ENCODE measurements at places on chromosomes 2 and 18.

DNA sequence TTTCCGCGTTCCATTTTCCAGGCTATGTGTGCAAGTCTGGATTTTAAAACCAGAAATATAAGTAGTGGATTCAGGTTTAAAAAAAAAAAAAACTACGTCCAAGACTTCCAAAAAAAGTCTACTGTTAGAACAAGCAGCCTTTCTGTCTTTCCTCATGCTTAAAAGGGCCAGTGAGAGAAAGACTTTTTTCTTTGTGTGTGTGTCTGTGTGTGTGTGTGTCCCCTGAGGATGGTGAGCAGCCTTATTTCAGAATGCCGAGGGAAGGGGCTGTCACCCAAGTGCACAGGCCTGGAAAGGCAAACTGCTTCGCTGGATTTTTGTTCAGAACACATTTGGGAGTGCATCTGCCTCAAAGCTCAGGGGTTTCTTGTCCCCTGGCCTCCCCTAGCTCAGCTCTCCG, 98.8 kb downstream of the ZBTB7C start:
- no peak for DNase-seq

GRCh38 chr2:176592216-176592615, 323.0 kb downstream of the MTX2 start:
- no peak for DNase-seq

DNA sequence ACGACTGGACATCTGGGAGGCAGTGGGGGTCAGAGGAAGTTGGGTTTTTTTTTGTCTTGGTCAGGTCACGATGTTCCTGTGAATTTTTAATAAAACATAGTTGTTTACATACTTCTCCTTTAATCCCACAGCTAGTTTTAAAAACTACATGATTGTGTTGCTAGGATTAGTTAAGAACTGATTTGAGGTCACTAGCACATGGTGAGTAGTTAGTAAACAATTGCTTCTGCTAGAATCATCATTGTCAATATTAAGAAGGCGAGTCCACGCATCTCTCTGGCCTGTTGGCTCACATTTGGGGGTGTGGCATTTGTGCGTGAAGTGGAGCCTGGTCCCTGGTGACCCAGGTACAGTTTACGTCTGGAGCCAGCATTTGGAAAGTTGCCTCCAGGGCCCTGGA, 59.4 kb downstream of the AGAP1 start:
- no peak for DNase-seq

DNA sequence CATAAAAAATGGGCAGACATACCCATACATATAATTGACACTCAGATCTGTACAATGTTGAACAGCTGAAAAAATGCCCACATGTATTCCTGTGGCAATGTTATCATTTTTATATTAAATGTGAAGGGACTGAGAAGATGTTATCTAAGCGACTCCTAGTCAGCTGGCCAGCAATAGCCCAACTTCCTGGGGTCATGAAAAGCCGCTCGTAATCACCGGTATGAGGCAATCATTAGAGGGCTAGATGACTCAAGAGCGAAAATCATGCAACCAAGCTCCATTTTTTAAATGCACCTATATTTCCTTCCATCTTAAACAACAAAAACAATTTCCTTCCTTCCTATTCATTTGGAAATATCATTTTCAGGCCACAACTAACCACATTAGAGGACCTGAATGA, 274.6 kb upstream of the CCDC68 start:
- no peak for DNase-seq

GRCh38 chr2:151904021-151904420, 75.8 kb upstream of the ARL5A start:
- no peak for DNase-seq

GRCh38 chr2:225495706-225496105, 96.2 kb downstream of the NYAP2 start:
- DNase-seq, result no peak

DNA sequence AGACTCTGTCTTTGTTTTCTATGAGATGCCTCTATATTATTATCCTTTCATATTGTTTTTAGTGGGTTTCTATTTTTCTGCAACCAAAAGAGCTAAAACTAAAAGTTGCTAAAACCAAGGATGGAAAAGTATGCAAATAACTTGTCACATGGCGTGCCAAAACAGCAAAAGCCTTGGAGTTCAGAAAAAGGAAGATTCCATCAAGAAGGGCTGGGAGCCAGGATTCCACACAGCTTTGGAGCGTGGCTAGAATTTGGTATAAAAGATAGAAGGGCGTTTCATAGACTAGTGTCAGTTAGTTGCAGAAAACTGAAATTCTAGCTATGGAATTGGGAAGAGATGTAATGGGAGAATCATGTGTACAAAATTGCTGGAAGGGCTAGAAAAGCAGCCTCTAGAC, 4.1 kb downstream of the SCYGR1 start:
- no peak for DNase-seq

GRCh38 chr2:10033251-10034006, 9.9 kb upstream of the KLF11 start:
- no peak for DNase-seq

DNA sequence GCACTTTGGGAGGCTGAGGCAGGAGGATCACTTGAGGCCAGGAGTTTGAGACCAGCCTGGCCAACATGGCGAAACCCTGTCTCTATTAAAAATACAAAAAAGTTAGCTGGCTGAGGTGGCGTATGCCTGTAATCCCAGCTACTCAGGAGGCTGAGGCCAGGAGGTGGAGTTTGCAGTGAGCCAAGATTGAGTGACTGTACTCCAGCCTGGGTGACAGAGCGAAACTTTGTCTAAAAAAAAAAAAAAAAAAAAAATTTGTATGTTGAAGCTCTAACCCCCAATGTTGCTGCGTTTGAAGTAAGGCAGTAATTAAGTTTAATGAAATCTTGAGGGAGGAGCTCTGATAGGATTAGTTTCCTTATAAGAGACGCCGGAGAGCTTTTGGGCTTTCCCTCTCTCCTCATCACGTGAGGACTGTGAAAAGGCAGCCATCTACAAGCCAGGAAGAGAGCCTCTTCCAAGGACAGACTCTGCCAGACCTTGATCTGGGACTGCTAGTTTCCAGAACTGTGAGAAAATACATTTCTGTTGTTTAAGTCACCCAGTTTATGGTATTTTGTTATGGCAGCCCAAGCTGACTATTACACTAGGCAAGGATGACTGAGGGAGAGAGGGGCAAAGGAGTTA, 11.5 kb upstream of the PNPT1 start:
- DNase-seq, result no peak

- no peak for DNase-seq
Measured at GRCh38 chr2:160914217-160914616, 246.0 kb upstream of the TANK start.

DNA sequence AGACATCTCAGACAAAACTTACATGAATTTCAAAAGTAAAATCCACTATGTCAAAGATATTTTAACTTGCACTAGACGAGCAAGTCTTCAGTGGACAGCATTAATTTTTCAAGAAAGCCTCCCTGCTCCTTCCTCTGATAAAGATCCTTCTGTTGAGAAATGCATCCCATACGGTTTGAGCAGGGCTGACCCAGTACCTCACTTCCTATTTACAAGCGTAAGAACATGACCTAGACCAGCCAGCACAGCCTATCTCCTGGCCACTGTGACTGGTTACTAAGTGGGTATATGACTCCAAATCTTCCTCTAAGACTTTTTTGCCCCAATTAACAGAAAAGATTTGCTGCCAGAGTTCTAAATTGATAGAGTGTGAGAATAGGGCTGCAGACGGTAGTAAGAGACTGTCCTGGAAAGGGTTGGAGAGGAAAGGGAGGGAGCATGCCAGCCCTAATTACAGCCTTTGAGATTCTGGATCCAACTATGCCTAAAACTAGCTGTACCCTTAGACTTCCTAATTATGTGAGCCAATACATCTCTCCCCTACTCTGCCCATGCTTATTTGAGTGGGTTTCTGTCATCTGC, 108.4 kb downstream of the PRELID3A start:
- no peak for DNase-seq

DNA sequence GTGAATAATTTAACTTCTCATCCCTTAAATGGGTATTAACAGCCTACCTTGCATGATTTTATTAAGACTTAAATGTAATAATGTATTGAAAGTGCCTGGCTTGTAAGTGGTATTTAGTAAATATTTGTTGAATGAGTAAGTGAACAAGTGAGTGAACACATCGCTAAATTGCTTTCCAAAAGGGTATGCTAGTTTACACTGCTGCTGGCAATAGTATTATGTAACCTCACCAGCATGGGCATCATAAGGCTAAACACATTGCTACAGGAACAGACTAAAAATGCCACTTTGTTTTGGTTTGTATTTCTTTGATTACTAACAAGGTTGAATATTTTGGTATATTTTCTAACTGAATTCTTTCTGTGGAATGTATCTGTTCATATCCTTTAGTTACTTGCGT, 9.8 kb downstream of the WDR43 start:
- no peak for DNase-seq

DNA sequence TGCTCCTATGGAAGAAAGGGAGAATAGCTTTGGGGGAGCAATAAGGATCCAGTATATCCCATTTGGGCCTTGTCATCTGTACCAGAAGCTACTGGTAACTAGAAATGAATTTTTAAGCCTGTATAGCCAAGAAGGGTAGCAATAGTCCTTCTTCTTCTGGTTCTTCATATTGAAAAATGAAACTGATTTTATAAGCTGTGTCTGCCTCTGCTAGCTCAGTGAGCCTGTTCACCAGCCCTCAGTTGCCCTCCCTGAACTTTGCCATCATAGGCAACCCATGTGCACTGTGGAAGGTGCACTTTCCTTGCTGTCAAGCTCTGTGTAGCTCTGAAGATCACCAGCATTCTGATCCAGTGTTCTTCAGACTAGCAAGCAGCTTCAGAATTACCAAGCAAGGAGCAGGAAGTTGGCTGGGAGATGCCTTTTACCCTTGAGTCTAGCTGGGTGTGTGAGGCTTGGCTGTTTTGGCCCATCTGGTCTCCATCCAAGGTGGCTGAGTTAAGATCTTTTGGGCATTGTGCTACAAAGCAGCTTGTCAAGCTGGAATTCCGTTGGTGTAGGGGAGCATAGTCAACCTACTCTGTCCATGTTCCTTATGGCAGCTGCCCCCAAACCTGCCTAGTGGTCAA, 55.8 kb upstream of the MGAT5 start:
- no peak for DNase-seq

GRCh38 chr18:14074187-14074586, 58.0 kb downstream of the ZNF519 start:
- DNase-seq, result no peak

DNA sequence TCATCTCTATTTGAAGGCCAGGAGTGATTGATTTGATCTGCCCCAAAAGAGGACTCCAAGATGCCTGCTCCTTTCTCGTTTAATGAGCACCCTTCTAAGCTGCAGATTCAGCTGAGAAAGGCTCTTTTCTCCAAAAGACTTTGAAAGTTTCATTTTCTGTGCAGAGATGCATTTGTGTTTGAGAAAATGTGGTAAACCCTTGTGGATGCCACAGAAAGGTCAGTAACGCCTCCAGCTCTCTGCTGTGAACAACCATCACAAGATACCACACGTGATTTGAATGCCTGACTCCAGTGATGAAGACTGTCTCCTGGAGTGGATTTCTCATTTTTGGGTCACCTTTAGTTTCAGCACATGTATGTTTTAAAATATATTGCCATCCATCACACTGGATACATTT, 35.0 kb upstream of the CCDC85A start:
- no peak for DNase-seq

DNA sequence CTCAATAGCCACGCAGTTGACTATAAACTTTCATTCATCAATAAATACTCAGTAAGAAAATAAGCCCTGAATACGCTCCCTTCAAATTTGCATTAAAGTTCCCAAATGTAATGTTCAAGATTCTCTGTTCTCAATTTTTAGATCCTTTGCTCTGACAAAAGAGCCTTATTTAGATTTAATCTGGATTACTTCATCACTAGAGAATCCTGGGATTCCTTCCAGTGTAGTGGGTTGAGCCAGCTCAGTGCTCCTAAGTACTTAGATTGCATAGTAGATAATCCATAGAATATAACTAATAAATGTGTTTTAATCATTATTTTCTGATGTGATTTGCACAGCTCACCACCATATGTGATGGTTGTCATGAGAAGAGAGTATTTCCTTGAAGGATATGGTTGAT, 1286.2 kb downstream of the SUCLG1 start:
- no peak for DNase-seq

Data from NCI-H1417 (cell line).